ENCODE measurements at places on chromosomes 6 and 20.
A peak's percentile ranks its signal among the peaks of the same experiment; 100 is the strongest.

DNA sequence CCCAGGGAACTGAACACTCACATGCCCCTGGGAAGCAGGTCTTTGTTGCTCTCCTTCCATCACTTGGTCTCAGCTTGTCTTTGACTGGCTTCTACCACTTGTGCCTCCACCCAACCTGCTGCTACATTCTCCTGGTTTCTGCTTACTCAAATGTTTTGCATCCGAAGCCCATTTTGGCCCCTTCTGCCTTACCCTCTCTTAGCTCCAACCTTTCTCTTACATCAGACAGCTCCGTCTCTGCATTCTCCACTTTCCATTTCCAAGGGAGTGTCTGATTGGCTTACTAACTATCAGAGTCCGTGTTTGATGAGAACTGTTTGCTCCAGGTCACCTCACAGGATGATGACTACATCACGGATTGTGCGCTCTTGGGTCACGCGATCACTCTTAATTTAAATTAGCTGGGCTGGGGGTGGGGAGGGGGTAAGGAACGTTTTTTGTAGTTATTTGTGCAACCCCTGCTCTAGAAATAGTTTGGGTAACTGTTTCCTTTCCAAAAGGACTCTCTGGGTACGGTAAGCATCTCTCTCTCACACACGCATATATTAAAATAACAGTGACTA is 844 bp upstream of the ABRACL start:
- no peak for DNase-seq

GRCh38 chr6:101079696-101080270 is 198.7 kb upstream of the ASCC3 start:
- DNase-seq, result no peak

- no peak for DNase-seq
These were observed 2.5 kb downstream of the ZSCAN26 start for GRCh38 chr6:28269492-28269891.

DNA sequence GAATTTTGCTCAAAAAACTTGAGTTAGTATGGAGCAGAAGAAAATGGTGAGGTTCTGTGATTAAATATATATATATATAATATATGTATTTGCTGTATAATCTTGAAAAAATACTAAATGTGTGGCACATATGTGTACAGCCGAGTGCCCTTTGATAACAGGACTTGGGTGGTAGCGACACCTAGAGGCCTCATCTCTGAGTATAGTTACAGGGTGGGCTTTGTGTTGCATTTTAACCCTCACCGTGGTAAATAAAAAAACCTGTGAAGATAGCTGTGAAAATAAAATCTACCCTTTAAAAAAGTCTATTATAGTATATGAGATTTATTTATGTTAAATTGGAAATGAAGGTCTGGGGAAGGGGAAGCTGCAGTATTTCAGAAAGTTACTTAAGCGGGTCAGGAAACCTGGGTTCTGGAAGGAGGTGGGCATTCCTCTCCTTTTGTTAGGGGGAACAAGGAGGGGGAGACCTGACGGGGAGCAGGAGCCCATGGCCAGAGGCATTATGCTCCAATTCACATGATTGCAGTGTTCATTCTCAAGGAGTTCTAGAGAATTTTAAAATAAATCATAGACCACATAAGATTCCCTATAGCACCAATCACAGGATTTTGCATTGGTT is 82.7 kb downstream of the SH3BGRL2 start:
- peak; percentile 25 for DNase-seq

GRCh38 chr20:14355791-14356190 is 18.4 kb upstream of the FLRT3 start:
- DNase-seq, result no peak

DNA sequence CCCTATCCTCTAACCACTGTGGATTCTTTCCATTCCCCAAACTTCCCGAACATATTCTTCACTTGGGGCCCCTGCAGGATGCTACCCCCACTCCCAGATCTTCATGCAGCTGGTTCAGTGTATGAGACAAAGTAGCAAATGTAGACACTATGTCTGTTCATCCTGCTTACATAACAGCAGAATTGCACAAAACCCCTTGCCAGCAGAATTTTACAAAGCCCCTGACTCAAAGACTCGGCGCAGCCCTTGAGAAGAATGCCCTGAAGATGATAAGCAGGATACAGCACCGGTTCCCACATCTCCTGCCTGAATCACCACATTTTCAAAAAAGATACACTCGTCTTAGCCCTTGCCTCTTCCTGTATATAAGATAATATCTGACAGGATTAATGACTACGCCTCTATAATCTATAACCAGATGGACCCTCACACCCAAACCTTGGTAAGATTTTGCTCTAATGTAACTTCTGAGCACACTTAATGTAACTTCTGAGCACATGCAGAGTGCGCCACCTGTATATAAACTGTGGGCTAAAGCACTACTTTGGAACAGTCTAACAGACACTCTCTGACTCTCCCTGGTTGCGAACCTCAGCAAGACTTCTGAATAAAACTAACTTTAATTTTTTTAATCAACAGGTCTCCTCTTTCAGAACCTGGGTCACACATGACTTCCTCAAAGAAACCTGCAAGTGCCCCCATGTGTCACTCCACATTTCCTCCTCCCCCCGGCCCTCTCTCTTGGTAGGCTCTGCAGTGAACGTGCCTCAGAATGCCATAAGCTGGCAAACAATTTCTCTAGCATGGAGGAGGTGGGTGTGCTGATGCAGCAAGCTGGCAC is 28.7 kb downstream of the RALGAPA2 start:
- DNase-seq, result no peak

DNA sequence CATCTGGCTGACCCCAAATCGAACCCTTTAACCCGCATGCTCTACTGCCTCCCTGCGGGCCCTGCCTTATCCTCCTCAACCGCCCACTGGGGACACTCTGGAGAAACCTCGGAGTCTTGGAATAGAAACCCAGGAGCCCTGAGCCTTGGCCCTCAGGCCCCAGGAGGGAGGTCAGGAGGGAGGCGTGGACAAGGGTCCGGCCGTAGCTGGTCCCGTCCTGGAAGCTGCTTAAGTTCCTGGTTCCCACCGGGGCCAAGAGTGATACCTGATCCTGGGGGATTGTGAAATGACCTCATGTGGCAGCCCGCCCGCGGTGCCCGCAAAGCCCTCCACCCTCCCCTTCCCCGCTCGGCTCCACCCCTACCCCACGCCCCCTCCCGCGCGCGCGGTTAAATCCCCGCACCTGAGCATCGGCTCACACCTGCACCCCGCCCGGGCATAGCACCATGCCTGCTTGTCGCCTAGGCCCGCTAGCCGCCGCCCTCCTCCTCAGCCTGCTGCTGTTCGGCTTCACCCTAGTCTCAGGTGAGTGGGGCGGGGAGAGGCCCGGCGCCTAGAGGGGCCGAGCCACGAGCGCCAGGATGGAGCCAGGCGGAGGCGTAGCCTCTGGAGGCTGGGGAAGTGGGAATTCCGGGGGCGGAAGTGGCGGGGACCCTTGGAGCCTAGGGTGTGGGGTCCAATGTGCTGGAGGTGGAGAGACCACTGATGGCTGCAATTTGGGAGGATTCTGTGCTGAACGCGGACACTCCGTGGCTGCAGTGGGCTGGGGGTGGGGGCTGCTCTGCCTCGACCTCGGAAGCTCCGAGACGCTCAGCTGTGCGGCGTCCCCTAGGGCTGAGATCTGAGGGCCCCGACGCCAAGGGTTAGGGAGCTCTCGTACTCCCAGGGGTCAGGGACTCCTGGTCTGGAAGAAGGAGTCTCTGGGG is at the start of gene WFDC2:
Gene WFDC2, plus strand, starts transcription at position 418 of the 926 bp plus-strand sequence. Its CDS starts 29 bp downstream, at position 447.
- DNase-seq, result no peak

DNA sequence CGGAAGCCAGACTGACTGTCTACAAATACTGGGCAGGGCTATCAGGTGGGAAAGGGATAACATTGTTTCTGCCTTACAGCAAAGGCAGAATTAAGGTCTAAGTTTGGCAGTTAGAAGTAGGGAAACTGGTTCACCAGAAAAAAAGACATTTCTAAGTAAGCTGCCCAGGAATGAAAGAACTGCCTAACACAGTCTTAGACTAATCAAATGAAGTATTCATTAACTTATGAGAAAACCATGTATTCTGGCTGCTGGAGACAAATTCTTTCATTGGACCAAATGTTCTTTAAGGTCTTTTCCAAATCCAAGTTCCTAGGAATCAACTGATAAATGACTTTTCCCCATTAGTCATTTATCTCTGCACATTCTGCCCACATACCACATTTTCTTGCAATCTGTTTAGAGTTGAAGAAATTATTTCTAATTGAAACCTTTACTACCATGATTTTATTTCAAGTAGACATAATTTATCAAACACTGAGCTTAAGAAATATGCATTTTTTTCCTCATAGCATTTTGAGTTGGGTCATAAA is 120.3 kb upstream of the OGFRL1 start:
- DNase-seq, result no peak

GRCh38 chr6:106097411-106098231 is 11.5 kb downstream of the PRDM1 start:
- no peak for DNase-seq

- DNase-seq, result no peak
These were observed 96.7 kb upstream of the LAMP5 start for GRCh38 chr20:9417665-9418064.

DNA sequence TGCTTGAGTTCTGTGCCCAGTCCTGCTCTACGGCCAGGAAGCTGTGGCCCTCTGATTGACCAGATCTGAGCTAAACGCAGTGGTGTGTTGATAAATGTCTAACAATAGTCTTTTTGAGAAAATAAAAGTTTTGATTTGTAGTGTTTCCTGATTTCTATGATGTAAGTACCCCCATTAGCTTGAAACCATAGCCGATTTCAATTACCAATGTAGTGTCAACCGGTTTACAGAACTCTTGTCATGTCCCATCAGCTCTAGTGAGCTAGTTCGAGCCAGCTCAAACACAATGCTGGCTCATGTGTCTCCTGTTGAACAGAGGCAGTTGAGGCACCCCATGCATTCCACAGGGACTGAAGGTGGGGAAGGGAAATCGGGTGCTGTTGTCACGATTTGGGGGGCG is 56.7 kb upstream of the ZMYND8 start:
- no peak for DNase-seq

DNA sequence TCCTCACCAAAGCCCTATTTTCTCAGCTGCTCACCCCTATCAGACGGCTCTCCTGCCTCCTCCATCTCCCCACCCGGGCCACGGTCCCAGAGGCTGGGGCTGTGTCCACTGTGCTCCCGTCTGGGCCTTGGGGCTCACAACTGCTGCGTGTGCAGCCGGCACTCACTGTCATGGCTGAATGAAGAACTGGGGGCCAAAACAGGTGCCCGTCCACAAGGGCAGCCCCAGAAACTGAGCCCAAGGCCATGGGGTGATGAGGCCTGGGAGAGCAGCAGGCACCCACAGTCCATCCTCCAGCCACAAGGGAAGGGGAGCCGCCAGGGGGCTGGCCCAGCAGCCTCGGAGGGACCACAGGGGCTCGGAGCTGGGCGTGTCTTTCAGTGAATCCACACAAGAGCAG is 159.5 kb downstream of the DLL1 start:
- DNase-seq, result no peak

DNA sequence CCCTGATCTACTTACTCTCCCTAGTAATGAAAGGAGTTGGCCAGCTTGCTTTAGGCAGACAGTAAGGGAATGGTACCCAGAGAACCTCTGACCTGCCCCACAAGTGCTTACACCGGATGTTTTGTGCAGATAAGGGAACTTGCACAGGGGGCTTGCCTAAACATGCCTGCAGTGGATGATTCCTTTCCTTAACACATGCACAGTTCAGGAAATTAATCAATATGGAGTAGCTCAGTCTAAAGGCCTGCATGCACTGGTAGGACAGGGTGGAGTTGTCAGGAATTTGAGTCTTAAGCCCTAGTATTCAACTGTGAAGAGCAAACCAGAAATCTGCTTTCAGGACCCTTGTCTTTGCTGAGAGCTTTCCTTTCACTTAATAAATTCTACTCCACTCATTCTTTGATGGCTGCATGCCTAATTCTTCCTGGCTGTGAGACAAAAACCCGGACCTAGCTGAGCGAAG is 3.9 kb upstream of the TRIM38 start:
- no peak for DNase-seq

Measured in NT2/D1 (cell line).